Motor neuron (in vitro differentiated cells): ENCODE measurements at places on chromosomes 2 and 18. TPM values are rescaled to one million over a fixed set of nuclear protein-coding genes. Genes with fewer than 3 reads are reported as not detected.

Gene DUSP28
- total RNA-seq = 11.1 and 15.4 TPM in 2 replicates

Gene CYS1
- total RNA-seq = 0.49 and 1.1 TPM in 2 replicates

Gene GREB1L
- 25.5 and 28.9 TPM in 2 replicates for total RNA-seq

Gene FAM237A
- total RNA-seq = 0.25 TPM in 1 of 2 replicates, not detected in the other

Gene SLC8A1
- total RNA-seq = 0.27 and 3.1 TPM in 2 replicates

Gene NOL4
- 7.4 and 8.4 TPM in 2 replicates for total RNA-seq

Gene ABCG8
- 0.66 and 0.68 TPM in 2 replicates for total RNA-seq

Gene LIMS1
- total RNA-seq = 15.1 and 16.7 TPM in 2 replicates

Gene CRACDL
- 0.60 and 0.91 TPM in 2 replicates for total RNA-seq

Gene PROM2
- total RNA-seq = 1.4 and 1.6 TPM in 2 replicates

Gene RUFY4
- total RNA-seq = 0.50 and 0.65 TPM in 2 replicates

Gene SERPINB12
- total RNA-seq = not detected in 2 replicates
